ENCODE measurements at places on chromosomes 7 and 10. TPM values are rescaled to one million over a fixed set of nuclear protein-coding genes. Genes with fewer than 3 reads are reported as not detected.

GRCh38 chr10:29112827-29113615 is 175.8 kb upstream of the LYZL1 start:
- no peaks in the 10 kb centered on the region for H3K36me3 ChIP-seq
- H3K27ac ChIP-seq: no peak overlapping the region
- no peak for DNase-seq

OR6V1 gene
- total RNA-seq: not detected

TWIST1 gene
- total RNA-seq: 45.9 TPM

ACSM6 gene
- not detected for total RNA-seq

DNA sequence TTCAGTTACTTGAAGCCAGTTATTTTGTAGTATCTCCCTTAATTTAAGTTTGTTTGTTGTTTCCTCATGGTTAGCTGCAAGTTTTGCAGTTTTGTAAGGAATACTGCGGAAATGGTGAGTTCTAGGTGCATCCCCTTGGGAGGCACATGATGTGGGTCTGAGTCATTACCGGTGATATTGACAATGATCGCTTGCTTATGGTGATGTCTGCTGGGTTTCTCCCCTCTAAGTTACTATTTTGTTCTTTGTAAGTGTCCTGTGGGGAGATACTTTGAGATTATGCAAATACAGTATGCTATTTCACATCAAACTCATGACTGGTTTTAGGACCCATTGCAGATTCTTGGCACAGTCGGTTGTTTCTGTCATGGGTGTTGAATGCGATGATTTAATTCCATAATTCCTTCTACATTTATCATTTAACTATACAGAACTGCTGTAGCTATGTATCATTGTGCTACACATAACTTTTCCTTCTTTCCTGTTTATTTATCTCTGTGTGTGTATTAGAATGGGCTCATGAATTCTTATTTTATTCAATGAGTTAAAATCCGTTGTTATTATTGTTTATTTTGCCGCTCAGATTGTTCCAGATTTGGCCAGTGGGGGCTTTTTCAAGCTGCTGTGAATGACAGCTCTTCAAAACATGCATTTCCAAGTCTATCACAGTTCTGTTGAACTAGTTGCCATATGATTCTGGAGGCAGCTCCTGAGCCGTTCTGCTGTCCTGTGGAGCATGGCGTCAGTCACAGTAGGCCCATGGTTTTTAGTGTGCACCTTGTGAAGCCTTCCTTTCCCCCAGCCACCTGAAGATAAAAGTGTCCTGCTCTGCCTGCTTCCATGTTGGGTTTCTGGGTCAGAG is 18.4 kb downstream of the TSPAN14 start:
- no peaks in the 10 kb centered on the region for H3K27me3 ChIP-seq
- no peak for DNase-seq
- H3K4me1 ChIP-seq: peaks cover 82% of the 10 kb centered on the region

DNA sequence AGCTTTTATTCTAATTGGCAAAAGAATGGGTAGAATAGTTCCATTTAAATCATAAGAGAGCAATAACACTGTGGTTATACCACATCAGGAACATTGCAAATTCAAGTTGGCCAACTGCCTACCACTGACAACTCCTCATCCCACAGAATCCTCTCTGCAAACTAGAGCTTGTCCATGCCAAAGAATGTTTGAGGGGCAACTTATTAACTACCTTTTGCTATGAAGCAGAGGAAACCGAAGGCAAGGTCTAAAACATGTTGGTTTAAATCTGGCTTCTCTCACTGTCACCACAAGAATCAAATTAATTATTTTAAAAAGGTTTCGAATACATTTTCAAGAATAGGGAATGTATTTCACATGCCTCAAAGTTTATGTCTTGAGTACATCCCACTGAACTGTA is 36.0 kb downstream of the RHOBTB1 start:
- H3K4me3 ChIP-seq: no peak overlapping the region
- H3K27me3 ChIP-seq: no peaks in the 10 kb centered on the region
- H3K36me3 ChIP-seq: no peaks in the 10 kb centered on the region
- no peak for DNase-seq

DNA sequence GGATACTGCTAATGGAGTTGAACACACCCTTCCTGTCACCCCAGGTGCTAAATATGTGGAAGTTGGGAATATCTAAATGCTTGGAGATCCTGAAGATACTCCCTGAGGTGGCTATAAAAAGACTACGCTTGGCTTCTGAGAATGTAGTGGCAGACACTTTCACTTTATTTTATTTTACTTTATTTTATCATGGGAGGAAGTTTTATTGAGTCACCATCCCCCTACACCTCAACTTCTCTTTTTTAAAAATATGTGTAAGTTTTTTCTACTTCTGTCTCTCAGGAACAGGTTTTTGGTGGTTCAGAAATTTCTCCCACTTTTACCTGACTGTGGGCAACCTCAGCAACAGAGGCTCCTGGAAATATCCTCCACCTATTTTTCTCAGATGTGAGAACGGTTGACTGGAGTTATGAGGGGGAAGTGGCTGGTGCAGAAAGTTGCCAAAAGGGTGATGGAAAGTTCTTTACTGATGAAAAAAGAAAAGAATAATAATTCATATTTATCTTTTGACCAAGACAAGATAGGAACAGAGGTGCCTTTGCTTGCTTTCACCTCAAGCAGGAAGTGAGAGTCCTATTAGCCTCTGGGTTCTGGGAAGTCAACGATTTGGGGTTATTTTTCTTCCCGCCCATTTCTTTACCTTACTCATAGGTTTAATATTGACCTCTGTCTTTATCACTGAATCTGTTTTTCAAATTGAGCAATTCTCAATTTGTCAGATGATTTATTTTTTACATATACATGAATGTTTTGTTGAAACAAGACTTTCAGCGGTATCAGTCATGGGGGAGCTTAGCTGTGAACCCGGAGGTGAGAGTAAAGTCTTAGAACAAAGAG is 103.6 kb downstream of the AHR start:
- no peaks in the 10 kb centered on the region for H3K36me3 ChIP-seq
- H3K4me3 ChIP-seq: no peak overlapping the region
- no peaks in the 10 kb centered on the region for H3K27me3 ChIP-seq
- peaks cover 15% of the 10 kb centered on the region for H3K4me1 ChIP-seq
- no peak overlapping the region for H3K27ac ChIP-seq

- H3K36me3 ChIP-seq: no peaks in the 10 kb centered on the region
- no peaks in the 10 kb centered on the region for H3K4me1 ChIP-seq
- no peak for DNase-seq
- no peak overlapping the region for H3K27ac ChIP-seq
Observed at GRCh38 chr10:104518891-104519290, 122.2 kb upstream of the SORCS3 start.

STARD3NL gene
- total RNA-seq: 42.9 TPM

GRCh38 chr10:62374862-62375710 is 917 bp downstream of the ZNF365 start:
- no peak overlapping the region for H3K4me3 ChIP-seq
- H3K4me1 ChIP-seq: peaks cover 12% of the 10 kb centered on the region
- no peaks in the 10 kb centered on the region for H3K36me3 ChIP-seq
- no peak overlapping the region for H3K27ac ChIP-seq
- DNase-seq: no peak

MSMB gene
- total RNA-seq: not detected

BTBD16 gene
- not detected for total RNA-seq

- DNase-seq: no peak
- H3K27ac ChIP-seq: no peak overlapping the region
- H3K4me3 ChIP-seq: no peak overlapping the region
- H3K4me1 ChIP-seq: no peaks in the 10 kb centered on the region
- no peaks in the 10 kb centered on the region for H3K27me3 ChIP-seq
- H3K36me3 ChIP-seq: peaks cover 5% of the 10 kb centered on the region
Observed at GRCh38 chr7:137828456-137828855, 18.3 kb downstream of the DGKI start.

- no peaks in the 10 kb centered on the region for H3K4me1 ChIP-seq
- H3K27ac ChIP-seq: no peak overlapping the region
- no peak for DNase-seq
- H3K4me3 ChIP-seq: no peak overlapping the region
Observed at GRCh38 chr10:132047575-132048293, 18.0 kb upstream of the JAKMIP3 start.

DNA sequence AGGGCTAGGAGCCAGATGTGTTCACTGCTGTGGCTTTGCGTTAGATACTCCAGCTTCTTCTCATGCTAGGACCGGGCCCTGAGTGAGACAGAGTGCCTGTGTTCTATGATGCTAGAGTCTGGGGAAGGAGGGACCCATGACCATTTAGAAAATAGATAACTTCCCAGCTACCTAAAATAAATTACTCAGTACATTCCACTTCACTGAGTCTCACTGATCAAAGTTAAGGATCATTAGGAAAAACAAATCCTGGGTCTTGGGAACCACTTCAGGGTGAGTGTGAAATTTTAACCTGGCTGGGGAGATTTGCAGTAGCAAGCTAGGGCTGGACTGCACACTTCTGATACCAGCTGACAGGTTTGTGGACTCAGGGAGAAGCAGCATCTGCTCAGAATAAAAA is 138.1 kb downstream of the EMX2 start:
- H3K27ac ChIP-seq: no peak overlapping the region
- H3K4me3 ChIP-seq: no peak overlapping the region
- H3K36me3 ChIP-seq: no peaks in the 10 kb centered on the region
- H3K4me1 ChIP-seq: no peaks in the 10 kb centered on the region
- no peaks in the 10 kb centered on the region for H3K27me3 ChIP-seq

- H3K4me3 ChIP-seq: no peak overlapping the region
- H3K27ac ChIP-seq: no peak overlapping the region
- no peaks in the 10 kb centered on the region for H3K36me3 ChIP-seq
- H3K27me3 ChIP-seq: no peaks in the 10 kb centered on the region
- H3K4me1 ChIP-seq: no peaks in the 10 kb centered on the region
Observed at GRCh38 chr10:2282202-2282601, 544.9 kb upstream of the ADARB2 start.

DNA sequence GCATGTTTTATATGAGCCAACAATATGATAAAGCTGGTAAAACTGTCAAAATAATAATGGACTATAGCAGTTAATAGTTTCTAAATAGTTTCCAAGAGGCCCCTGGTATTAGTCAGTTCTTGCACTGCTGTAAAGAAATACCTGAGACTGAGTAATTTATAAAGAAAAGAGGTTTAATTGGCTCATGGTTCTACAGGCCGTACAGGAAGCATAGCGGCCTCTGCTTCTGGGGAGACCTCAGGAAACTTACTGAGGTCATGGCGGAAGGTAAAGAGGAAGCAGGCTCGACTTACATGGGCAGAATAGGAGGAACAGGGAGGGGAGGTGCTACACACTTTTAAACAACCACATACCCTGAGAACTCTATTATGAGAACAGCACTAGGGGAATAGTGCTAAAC is 104.6 kb downstream of the PPP1R9A start:
- H3K4me1 ChIP-seq: no peaks in the 10 kb centered on the region
- H3K27ac ChIP-seq: no peak overlapping the region
- H3K36me3 ChIP-seq: no peaks in the 10 kb centered on the region
- DNase-seq: no peak
- H3K27me3 ChIP-seq: no peaks in the 10 kb centered on the region
- H3K4me3 ChIP-seq: no peak overlapping the region

- DNase-seq: no peak
- no peak overlapping the region for H3K27ac ChIP-seq
- H3K4me1 ChIP-seq: peaks cover 12% of the 10 kb centered on the region
- H3K36me3 ChIP-seq: no peaks in the 10 kb centered on the region
- H3K27me3 ChIP-seq: no peaks in the 10 kb centered on the region
Observed at GRCh38 chr10:80072584-80072983, 5.9 kb upstream of the TMEM254 start.

GRCh38 chr10:130470286-130470685 is 334.1 kb downstream of the GLRX3 start:
- no peaks in the 10 kb centered on the region for H3K27me3 ChIP-seq
- H3K4me1 ChIP-seq: no peaks in the 10 kb centered on the region
- H3K4me3 ChIP-seq: no peak overlapping the region
- no peak for DNase-seq
- no peak overlapping the region for H3K27ac ChIP-seq
- no peaks in the 10 kb centered on the region for H3K36me3 ChIP-seq

GRCh38 chr10:74825371-74826141 is 844 bp upstream of the KAT6B start:
- H3K27me3 ChIP-seq: no peaks in the 10 kb centered on the region
- peak overlapping the region; percentile 92 for H3K4me3 ChIP-seq
- peak overlapping the region; percentile 100 for H3K27ac ChIP-seq
- no peaks in the 10 kb centered on the region for H3K36me3 ChIP-seq
- peaks cover 12% of the 10 kb centered on the region for H3K4me1 ChIP-seq
- no peak for DNase-seq

GRCh38 chr10:117134306-117135025 is 3.6 kb downstream of the VAX1 start:
- no peak for DNase-seq
- H3K4me1 ChIP-seq: peaks cover 67% of the 10 kb centered on the region
- peaks cover 98% of the 10 kb centered on the region for H3K27me3 ChIP-seq
- H3K27ac ChIP-seq: no peak overlapping the region
- no peak overlapping the region for H3K4me3 ChIP-seq
